ENCODE measurements at places on chromosomes 5 and 9.

DNA sequence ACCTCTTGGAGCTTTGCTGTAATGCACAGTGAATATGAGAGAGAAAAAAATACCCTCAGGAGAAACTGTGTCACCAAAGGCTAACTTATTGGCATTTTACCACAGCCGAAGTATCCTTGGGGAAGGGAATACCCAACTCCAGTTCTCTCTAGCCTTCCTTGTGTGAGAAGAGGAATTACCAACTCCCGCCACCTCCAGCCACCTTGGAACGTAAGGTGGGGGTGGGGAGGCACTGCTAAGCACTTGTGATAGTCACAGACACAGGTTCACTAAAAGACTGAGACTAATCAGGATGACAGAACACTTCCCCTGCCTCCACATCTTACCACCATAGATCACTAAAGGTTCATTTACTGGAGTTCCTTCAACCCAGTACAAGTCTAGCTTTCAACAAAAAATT lies 102.0 kb upstream of the ADAMTS19 start:
- DNase-seq: no peak

DNA sequence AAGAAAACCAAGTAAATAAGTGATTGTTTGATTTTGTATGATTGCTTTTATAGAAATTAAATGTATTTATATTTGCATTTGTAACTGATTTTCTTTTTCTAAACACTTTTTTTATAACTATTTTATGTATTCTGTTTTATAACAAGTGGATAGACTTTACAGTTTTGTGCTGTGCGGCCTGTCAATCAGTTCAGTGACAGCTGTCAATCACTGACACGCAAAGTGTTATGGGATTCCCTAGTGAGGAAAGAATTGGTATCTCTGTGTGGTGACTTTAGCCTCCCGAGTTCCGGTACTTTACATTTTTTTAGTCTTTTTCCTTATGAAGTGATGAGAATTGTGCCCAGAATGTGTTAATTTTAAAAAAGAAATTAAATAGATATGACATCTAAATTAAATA lies 16.3 kb downstream of the GPR151 start:
- DNase-seq: no peak

GRCh38 chr5:165161204-165161603 lies 1655.8 kb downstream of the MAT2B start:
- DNase-seq: no peak

DNA sequence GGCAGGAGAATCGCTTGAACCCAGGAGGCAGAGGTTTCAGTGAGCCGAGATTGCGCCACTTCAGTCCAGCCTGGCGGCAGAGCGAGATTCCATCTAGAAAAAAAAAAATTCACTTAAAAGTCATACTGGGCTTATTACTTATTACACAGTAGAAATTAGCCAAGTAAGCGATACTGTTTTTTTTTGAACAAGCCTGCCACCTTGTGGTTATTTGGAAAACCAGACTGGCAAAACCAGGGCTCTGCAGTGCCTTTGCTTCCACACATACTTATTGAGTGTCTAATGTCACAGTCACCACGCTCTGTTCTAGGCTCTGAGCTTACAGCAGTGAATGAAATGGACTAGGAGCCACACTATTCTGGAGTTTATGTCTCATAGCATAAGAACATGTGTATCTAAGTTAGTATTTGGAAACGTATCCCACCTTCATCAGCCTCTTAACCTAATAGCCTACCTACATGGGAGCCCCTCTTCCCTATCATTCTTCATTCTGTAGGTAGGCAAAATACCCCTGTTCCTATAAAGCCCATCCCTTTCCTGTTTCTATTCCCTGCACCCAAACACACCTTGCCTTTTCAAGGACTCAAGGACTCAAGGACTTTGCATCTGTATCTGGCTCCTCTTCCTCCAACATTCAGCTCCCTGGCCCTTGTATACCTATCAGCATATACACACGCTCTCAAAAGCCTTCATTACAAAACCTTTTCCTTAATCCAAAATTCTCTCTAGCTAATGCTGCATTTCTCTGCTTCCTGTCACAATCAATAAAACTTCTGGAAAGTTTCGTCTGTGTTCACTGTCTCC lies 13.9 kb upstream of the BASP1 start:
- DNase-seq: peak; percentile 81

- DNase-seq: no peak
Observed at GRCh38 chr9:97572892-97573365, 60.2 kb downstream of the TSTD2 start.

DNA sequence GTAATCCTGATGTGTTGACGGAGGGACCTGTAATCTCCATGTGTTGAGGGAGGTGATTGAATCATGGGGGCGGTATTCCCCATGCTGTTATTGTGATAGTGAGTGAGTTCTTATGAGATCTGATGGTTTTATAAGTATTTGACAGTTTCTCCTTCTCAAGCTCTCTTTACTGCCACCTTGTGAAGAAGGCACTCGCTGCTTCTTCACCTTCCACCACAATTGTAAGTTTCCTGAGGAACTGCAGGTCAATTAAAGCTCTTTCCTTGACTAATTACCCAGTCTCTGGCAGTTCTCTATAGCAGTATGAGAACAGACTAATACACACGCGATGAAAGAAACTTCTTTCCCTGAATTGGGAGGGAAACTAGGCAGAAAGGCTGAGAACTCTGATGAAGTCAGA lies 141.1 kb upstream of the RAD23B start:
- DNase-seq: peak; percentile 22

DNA sequence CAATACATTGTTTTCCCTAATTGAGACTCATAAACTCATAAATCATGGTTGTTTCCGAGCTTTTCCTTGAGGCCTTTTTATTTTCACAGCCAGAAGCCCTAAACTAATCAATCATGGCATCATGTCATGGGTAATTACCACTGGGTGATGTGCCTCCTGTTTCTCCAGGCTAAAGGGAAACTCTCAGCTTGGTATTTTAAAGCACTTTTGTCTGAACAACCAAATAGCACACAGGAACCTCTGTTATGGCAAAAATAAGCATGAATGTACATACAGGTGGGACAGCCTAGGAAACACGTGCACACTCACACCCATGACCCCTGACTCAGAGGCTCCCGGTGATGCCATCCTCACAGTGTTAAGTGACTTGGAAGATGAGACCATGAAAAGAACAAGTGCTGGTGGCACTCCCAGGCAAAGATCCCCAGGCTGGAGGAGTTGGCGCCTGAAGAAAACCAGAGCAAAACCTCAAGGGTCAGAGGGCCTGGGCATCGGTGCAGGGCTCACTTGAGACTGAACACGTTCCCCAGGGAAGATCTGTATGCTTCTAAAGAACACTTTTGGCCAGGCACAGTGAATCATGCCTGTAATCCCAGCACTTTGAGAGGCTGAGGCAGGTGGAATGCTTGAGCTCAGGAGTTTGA lies 154.3 kb downstream of the ROR2 start:
- peak; percentile 33 for DNase-seq

GRCh38 chr5:14476786-14477435 lies 104.7 kb upstream of the OTULINL start:
- peak; percentile 95 for DNase-seq

- no peak for DNase-seq
Observed at GRCh38 chr9:127055745-127056402, 66.6 kb downstream of the ANGPTL2 start.

DNA sequence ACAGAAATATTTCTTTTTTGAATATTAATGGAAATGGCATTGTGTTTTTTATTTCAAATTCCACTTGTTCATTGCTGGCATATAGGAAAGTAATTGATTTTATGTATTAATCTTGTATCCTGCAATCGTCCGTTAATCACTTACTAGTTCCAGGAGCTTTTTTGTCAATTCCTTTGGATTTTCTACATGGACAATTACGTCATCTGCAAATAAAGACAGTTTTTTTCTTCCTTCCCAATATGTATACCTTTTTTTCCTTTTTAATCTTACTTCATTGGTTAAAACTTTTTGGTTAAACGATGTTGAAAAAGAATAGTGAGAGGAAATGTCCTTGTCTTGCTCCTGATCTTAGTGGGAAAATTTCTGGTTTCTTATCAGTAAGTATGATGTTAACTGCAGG lies 1.5 kb upstream of the TIFAB start:
- no peak for DNase-seq

GRCh38 chr5:93717162-93717561 lies 24.2 kb downstream of the POU5F2 start:
- DNase-seq: peak; percentile 10

GRCh38 chr9:18347386-18348082 lies 126.4 kb upstream of the ADAMTSL1 start:
- no peak for DNase-seq

GRCh38 chr9:12640016-12640587 lies 53.1 kb upstream of the TYRP1 start:
- DNase-seq: peak; percentile 68

- DNase-seq: no peak
Observed at GRCh38 chr5:39379693-39380092, 15.4 kb upstream of the C9 start.

GRCh38 chr5:72185496-72186329 lies 78.4 kb downstream of the MAP1B start:
- no peak for DNase-seq

- peak; percentile 88 for DNase-seq
Observed at GRCh38 chr5:93378073-93378472, 202.9 kb downstream of the NR2F1-AS1 start.

DNA sequence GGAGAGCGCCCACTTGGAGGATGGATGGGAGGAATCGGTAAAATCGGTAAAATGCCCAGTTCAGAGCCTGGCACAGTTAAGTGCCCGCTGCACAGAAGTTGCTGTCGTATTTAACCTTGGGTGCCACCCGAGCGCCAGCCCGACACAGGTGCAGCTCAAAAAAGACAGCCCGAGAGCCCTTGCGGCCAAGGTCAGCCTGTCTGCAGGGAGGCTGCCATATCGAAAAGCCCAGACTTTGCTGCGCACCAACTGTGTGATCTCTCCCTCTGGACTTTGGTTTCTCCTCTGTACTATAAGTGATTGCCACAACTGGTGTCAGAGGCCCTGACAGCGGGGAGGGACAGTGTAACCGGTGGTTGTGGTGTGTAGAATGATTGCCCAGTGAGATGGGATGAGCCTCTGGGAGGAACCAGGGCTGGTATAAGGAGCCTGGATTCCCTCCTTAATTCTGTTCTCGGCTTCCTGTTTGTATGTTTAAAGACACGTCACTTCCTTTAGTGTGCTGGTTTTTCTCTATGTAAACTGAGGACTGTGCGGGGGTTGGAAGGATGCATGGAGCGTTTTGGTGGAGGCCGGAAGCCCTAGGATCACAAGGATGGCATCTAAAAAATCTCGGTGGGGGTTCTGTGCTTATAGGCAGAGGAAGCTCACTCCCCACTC lies 792 bp downstream of the NTMT1 start:
- DNase-seq: peak; percentile 31

GRCh38 chr9:108684288-108685025 lies 171.3 kb downstream of the ACTL7B start:
- no peak for DNase-seq

GRCh38 chr5:131996210-131997025 lies 15.0 kb downstream of the ACSL6 start:
- peak; percentile 29 for DNase-seq

DNA sequence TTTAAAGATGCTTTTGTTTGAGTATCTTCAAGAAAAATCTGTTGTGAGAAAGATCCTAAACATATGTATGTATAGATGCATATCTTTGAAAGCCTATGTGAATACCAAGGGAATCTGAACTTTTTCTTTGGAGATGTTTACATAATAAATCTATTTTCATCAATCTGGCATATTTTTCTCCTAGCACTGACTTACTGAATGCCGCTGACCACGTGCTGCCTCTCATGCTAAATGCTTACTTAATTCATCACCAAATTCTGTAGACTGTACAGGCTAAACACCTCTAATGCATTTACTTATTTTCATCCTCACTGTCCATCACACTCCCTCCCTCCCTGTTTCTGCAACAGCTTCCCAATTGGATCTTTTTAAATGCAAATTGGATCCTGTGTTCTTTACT lies 566.2 kb upstream of the WWC1 start:
- DNase-seq: no peak

GRCh38 chr9:110025551-110026170 lies 182.3 kb downstream of the C9orf152 start:
- DNase-seq: no peak

GRCh38 chr5:176178789-176179188 lies 59.4 kb upstream of the SIMC1 start:
- no peak for DNase-seq

GRCh38 chr5:127909821-127910220 lies 173.7 kb upstream of the SLC12A2 start:
- no peak for DNase-seq

DNA sequence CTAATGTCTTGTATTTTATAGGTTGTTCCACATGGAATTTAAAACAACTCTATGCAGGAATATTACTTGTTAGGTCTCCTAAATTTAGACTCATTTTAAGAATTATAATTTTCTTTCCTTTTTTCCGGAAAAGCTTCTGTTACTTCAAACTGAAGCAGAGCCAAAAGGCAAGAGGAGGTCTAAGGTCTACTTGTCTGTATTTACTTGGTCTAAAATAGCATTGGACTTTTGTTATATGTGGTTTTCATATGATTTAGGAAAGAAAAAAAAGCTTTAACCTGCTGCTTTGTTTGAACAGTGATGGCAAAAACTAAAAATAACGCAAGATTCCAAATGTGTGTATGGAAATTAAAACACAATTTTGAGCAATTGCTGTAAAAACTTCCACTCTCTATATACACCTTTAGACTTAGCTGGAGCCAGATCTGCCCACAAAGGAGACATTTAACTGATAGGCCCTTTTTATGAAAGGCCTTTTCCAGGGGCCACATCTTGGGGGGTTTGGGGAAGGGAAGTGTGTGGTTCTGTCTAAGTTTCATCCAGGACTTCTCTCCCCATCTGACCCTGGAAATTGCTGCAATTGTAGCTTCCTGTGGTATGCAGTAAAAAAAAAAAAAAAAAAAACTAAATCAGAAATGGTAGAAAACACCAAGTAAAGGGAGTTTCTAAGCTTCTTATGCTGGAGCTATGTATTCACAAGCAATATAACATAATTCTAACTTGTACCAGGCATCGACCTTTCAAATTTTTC lies 307.7 kb upstream of the MEF2C start:
- DNase-seq: no peak

GRCh38 chr9:129665389-129665775 lies at the start of gene PRRX2:
TSS of gene PRRX2 (plus strand) at chr9:129665647. CDS start at chr9:129665868, 221 bp downstream.
- DNase-seq: no peak

GRCh38 chr5:32099486-32100035 lies 74.6 kb downstream of the GOLPH3 start:
- no peak for DNase-seq

GRCh38 chr9:92671323-92671722 lies 1.4 kb upstream of the IPPK start:
- DNase-seq: peak; percentile 91

DNA sequence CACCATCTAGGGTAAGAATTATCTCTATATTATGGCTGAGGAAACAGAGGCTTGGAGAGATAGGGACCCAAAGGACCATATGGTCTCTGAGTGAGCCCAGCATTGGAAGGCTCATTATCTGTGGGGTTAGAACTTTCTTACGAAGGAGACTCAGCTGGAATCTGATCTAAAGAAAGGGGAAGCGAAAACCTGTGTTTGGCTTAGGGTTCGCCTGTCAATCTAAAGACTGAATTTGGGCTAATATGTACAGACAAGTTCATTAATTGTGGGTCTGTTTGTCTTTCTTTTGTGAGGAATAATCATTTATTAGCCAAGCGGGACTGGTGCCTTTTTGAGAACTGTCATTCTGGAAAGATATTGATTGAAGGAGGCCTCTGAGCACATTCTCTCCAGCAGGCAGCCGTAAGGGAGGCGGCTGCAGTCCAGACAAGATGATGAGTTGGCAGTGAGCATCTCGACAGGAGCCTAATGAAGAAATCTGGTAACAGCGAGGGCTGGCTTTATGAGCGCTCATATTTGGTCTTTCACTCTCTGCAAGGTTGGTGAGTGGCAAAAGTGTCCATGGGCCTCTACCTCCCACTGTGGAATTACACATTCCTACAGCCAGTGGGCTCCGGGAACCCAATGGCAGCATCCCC lies 104.2 kb upstream of the GPR151 start:
- no peak for DNase-seq
